ENCODE measurements at places on chromosomes 4 and X.
A peak's percentile ranks its signal among the peaks of the same experiment; 100 is the strongest.

GRCh38 chr4:9979101-9979701 lies 42.1 kb downstream of the SLC2A9 start:
- no peak for DNase-seq

DNA sequence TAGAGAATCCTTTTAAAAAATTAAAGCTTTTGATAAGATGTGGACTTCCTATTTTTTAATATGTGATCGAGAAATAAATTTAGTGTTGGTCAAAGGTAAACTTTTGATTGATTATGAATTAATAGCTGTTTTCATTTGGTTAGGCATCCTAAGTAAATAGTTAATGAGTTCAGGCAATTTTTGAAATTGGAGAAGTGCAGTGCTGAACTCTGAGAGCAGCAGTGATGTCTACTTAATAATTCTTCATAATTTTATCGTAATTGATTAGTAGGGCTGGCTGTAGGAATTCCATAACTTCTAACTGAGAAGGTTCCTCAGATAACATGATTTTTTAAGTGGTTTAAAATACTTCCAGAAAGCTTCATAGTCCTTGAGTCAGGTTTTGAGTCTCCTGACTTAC lies 1.5 kb downstream of the MND1 start:
- no peak for DNase-seq

DNA sequence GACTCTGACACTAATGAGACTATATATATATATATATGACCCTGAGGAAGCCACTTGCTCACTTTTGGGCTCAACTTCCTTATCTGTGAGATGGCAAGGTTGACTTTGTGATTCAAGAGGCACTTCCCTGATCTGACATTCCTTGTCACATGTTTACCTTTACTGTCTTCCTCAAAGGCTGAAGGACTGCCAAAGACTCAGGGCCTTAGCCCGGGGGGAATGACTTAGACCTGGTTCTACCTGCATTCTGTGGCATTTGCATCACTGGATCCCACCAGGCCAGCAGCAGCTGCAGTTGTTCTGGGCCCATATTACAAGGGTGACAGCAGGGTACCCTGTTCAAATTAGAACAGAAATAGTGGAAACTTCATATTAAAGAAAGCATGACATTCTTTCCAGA lies 3.1 kb upstream of the HS6ST2 start:
- no peak for DNase-seq

GRCh38 chrX:123185721-123186120 lies 1.6 kb downstream of the GRIA3 start:
- no peak for DNase-seq

GRCh38 chr4:40502934-40503333 lies 126.7 kb downstream of the RBM47 start:
- no peak for DNase-seq

- no peak for DNase-seq
Observed at GRCh38 chr4:61520681-61521160, 320.6 kb downstream of the ADGRL3 start.

DNA sequence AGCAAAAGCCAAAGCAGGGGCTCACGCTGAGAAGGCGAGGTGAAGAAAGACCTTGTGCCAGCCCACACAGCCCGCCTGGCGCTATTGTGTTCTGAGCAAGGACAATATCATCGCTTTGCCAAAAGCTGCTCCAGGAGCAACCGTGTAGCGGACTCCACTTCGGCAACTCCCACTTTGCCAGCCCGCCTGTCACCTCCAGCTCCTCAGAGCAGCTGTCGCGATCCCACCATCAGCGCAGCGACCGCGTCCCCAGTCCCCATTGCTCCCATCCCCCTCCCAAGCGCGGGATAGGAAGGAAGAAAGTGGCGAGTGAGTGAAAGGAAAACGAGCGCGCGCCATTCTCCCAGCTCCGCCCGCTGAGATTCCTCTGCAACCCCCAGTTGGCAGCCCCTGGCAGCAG lies 759 bp downstream of the ZC4H2 start:
- DNase-seq = peak; percentile 38

DNA sequence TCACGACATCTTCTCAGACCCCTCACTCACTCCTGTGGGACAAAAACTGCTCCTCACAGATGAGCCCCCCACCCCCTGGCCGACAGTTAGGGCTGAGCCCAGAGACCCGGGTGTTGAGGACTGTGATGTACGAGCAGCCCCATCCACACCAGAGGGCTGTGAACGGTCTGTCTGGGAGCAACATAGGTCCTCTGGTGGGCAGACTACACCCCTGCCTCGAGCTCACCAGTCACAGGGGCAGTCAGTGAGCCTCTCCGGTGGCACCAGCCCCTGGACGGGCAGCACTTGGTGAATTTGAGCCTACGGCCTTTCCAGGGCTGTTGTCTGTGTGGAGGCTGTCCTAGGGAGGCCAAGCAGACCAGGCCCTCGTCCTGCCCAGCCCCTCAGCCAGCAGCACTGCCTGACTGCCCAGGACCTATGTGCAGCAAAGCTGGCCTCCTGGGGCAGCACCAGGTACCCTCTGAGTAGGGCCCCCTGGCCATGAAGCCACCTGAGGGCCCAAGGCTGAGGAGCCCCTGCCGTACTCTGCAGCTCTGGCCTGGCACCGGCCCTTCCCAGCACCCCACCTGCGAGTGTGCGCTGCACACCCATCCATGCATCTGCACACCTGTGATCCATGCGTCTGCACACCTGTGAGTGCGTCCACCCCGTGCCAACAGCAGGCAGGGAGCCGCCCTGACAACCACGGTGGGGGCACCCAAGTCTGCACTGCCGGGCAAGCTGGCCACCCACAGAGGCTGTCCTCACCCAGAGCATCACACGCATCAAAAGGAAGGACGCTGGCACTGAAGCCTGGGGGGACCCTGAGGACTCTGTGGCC lies 111.6 kb upstream of the NKX1-1 start:
- DNase-seq = no peak
